ENCODE measurements at places on chromosomes 6 and 20. TPM values are rescaled to one million over a fixed set of nuclear protein-coding genes. Genes with fewer than 3 reads are reported as not detected.

GRCh38 chr6:118387921-118388701, 160.0 kb upstream of the PLN start:
- no peak for DNase-seq
- no peak overlapping the region for H3K27ac ChIP-seq
- H3K36me3 ChIP-seq: no peaks in the 10 kb centered on the region

- peaks cover 25% of the 10 kb centered on the region for H3K4me1 ChIP-seq
- H3K27me3 ChIP-seq: no peaks in the 10 kb centered on the region
- no peak overlapping the region for H3K27ac ChIP-seq
- DNase-seq: no peak
Measured at GRCh38 chr20:15927893-15928650, 645.2 kb downstream of the KIF16B start.

DNA sequence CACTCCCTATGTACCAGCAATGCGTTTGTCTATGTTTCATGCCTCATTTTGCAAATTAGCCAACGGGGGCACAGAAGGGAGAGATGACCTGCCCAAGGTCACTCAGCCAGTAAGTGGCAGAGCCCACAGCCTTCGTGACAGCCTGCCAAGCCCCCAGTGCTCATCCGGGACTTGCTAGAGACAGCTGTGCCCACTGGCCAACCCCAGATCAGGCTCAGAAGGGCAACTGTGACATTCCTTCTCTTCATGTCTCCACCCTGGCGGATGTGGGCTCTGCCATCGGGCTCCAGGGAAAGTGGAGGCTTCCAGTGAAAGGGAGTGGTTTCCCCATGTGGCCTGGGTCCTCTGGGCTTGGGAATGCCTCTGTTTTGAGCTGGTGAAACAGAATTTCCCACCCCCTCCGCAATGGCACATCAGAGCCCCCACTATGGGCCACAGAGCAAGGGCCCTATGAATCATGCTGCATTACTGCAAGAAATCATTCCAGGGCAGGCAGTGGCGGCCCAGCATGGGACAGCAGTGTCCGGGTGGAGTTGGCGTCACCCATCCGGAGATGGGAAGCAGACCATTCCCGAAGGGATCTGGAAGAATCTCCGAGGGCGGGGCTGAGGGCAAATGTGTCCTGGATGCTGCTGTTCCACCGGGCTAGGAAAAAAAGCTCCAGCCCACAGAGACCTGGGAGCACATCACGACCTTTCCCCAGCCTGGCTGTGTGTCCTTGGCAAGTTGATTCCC, 9.1 kb downstream of the RSPO4 start:
- no peak for DNase-seq
- no peaks in the 10 kb centered on the region for H3K36me3 ChIP-seq
- no peak overlapping the region for H3K27ac ChIP-seq
- H3K4me1 ChIP-seq: no peaks in the 10 kb centered on the region
- H3K27me3 ChIP-seq: no peaks in the 10 kb centered on the region

- DNase-seq: no peak
- no peak overlapping the region for H3K4me3 ChIP-seq
- no peaks in the 10 kb centered on the region for H3K27me3 ChIP-seq
- no peaks in the 10 kb centered on the region for H3K36me3 ChIP-seq
Measured at GRCh38 chr6:91462241-91462640, 875.4 kb upstream of the MAP3K7 start.

DNA sequence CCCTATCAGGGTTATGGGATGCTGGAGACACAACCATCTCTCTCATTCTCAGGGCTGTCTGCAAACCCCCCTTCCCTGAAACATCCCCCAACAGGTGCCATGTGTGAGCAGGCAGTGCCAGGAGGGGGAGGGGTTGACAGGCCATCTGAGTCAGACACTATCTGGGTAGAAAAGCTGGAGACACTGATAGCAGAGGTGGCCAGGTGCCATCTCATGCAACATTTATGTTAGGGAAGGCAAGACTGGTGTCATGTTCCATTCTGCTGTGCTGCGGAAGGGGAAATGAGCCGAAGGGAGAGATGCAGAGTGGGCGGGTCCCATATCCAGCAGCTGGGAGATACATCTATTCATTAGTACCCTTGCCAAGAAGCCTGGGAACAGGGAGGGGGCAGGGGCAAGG, 3.5 kb downstream of the LHFPL5 start:
- H3K27ac ChIP-seq: no peak overlapping the region
- peaks cover 5% of the 10 kb centered on the region for H3K4me1 ChIP-seq
- H3K4me3 ChIP-seq: no peak overlapping the region
- H3K27me3 ChIP-seq: peaks cover 2% of the 10 kb centered on the region

DNA sequence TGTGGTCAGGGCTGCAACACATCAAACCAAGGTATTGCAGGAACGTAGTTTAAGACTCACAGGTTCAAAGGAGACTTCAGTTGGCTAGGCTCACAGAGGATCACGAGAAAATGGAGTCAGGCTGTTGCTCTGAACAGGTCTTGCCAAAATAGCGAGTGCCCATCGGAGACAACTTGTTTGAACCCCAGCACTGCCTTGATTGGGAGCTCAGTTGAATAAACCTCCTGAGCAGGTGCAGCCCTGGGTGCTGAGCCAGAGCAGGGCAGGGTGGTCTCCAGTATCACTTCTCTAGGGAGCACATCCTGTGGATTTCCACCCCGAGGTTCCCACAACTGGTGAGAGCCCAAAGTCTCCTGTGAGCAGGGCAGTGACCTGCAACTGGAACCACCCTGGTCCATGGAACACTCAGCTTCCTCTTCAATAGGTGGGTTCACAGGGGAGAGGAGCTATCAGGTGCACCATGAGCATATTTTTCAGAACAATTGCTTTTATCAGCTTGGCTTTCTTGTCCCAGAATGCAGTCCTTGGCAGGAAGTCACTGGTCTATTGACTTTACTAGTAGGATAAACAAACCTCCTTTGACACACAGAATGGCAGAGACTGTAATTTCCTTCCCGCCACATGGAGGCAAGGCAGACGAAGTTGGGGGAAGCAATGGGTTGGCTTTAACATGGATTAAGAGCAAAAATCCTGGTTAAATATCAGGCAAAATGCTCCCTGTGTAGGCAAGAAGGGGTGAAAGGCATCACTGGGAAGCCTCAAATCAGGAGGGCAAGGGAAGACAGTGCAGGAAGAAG, 267.7 kb upstream of the FOXQ1 start:
- no peak for DNase-seq
- H3K4me3 ChIP-seq: no peak overlapping the region
- no peaks in the 10 kb centered on the region for H3K4me1 ChIP-seq
- H3K27ac ChIP-seq: no peak overlapping the region
- no peaks in the 10 kb centered on the region for H3K36me3 ChIP-seq

DNA sequence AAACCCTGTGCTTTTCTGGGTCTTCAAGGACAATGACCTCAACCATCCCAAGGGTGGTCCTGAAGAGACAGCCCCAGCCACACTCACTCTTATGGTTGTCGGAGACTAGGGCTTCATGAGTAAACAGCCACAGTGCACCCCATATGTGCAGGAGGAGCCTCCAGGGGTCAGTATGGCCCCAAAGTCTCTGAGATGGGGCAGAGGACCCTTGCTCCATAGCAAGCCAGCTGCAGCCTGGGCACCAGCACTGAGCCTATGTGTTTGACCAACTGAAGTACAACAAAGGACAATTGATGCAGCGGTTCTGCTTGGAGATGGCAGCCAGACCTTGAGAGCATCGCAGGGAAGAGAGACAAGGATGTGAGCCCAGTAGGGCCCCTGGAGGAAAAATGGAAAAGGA, 112.2 kb downstream of the LRFN2 start:
- no peaks in the 10 kb centered on the region for H3K27me3 ChIP-seq
- no peak overlapping the region for H3K4me3 ChIP-seq
- no peaks in the 10 kb centered on the region for H3K4me1 ChIP-seq
- no peak for DNase-seq

DNA sequence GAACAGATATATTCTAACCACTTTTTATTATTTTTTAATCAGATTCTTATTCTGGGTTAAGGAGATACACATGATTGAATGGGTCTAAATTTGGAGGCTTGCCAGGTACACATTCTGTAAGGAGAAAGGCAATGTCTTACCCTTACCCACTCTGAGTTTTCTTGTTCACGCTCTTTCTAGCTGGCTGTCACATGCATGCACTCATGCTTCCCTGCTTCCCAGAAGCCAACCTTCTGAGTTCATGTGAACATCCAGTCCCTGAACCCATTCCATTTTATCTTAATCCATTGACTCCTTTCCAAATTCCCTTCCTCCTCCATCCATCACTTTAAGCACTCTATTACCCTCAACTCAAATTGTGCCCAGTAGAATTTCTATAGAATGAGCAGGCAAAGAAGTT, 17.5 kb upstream of the MOCS1 start:
- no peak for DNase-seq
- H3K4me1 ChIP-seq: no peaks in the 10 kb centered on the region
- H3K27ac ChIP-seq: no peak overlapping the region
- H3K27me3 ChIP-seq: no peaks in the 10 kb centered on the region

- no peak for DNase-seq
- no peaks in the 10 kb centered on the region for H3K27me3 ChIP-seq
- H3K36me3 ChIP-seq: peaks cover 34% of the 10 kb centered on the region
- no peak overlapping the region for H3K4me3 ChIP-seq
- no peak overlapping the region for H3K27ac ChIP-seq
Measured at GRCh38 chr6:70124882-70125545, 177.9 kb downstream of the COL9A1 start.

The HNF4A gene
- polyA plus RNA-seq: not detected

The SSTR4 gene
- not detected for polyA plus RNA-seq

The C6orf15 gene
- polyA plus RNA-seq: not detected

The THBS2 gene
- not detected for polyA plus RNA-seq

The SLC22A16 gene
- not detected for polyA plus RNA-seq

The HLA-DRB1 gene
- 1,240 TPM for polyA plus RNA-seq

The CALHM6 gene
- polyA plus RNA-seq: 68.4 TPM
